ENCODE measurements at places on chromosomes 2 and 18.

GRCh38 chr2:208479342-208479741, 72.8 kb downstream of the PTH2R start:
- DNase-seq: no peak

DNA sequence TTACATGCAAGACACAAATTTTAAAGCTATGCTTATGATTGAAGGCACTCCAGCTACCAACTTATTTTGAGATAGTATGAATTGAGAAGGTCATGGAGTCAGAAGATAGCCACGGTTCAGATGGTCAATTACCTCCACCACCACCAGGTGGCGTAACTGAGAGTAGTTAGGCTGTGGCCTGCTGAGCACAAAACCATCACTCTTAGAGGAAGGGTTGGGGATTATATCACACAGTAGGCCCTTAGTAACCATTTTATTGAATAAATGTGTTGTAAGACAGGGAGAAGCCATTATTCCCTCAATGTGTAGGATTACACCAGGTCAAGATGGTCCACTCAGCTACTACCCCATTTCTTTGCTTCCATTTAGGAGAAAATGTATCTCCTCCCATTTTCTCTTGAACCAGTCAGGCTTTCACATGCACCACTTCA, 18.8 kb downstream of the KLHL41 start:
- DNase-seq: peak; percentile 61

DNA sequence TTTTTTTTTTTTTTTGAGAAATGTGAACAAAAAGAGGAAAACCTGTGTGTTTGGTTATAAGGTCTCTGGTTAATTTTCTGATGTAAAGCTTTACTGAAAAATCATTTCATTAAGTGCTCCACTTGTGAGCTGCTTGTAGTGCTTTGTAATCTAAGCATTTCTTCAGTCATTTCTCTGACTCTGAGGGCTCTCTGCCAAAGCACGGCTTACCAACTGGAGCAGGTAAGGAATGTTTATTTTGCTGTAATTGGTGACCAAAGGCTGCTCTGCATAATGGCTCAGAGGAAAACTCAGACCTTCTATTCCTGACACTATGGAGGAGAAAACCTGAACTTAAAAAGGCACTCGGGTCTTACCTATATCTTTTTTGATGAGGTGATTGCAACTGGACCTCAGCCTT, 848.8 kb downstream of the MBD2 start:
- DNase-seq: no peak

GRCh38 chr2:145026456-145027455, 506.8 kb upstream of the ZEB2 start:
- no peak for DNase-seq

DNA sequence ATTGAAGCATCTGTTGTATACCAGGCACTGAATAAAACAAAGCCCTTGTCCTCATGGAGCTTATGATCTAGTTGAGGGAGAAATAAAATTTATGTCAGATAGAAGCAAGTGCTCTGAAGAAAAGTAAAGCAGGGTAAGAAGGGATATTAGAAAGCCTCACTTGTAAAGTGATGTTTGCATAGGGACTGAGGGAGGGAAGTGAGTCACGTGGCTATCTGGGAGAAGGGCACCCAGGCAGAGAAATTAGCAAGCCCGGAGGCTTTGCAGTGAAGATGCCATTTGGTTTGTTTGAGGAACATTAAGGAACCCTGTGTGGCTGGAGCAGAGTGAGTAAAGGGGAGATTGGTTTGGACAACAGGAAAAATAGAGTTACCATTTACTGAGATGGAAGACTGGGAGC, 52.1 kb downstream of the RBBP8 start:
- DNase-seq: no peak

DNA sequence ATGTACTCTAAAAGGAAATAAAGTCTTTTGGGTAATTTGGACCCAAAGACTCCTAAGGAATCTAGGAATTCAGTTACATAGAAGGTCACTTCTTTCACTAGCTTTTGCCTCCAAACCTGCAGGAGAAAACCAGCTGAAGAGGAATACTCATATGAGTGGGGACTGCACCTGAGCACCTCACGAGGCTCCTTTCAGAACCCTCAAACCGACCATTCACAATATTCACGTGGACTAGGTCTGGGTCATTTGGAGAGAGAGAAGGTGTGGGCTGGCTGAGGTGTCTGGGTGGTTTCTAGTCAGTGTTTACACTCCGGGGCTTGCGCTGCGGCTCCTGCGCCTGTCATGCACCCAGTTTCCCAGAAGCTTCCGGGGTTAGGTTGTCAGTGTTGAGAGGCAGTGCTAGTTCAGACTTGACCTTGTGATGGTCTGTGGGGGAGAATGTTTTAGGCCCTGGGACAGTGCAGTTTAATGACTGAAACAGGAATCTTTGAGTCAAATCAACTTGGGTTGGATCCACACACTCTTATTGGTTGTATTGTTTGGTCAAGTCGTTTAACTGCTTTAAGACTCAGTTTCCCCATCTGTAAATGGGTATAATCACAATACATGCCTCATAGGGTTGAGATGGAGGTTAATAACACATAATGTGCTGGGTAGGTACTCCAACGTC, 78.4 kb downstream of the LIMS1 start:
- no peak for DNase-seq

DNA sequence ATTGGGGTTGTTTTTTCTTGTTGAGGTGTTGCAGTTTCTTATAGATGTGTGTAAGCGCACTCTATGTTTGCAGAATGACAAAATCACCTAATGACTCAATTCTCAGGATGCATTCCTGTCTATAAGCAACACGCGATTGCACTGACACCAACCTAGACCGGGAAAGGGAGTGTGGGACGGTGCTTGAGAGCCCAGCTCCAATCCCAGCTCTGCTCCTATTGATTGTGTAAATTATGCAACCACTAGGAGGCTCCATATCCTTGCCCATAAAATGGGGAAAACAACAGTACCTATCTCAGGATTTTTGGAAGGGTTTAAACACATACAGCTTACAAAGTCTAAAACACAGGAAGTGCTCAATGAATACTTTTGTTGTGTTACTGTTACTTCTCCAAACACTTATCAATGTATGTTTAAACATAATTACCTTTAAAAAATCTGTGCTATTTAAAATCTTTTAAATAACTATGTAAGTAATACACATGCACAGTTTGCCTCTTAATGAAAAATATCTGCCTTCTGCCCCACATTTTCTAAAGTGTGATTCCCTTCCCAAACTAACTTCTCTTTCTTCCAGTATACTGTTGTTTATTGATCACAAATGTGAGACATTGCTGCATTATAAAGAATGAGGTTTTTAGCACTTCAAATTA, 132.5 kb downstream of the SPHKAP start:
- DNase-seq: peak; percentile 1
